ENCODE measurements at places on chromosomes 12 and 14. TPM values are rescaled to one million over a fixed set of nuclear protein-coding genes. Genes with fewer than 3 reads are reported as not detected.

DNA sequence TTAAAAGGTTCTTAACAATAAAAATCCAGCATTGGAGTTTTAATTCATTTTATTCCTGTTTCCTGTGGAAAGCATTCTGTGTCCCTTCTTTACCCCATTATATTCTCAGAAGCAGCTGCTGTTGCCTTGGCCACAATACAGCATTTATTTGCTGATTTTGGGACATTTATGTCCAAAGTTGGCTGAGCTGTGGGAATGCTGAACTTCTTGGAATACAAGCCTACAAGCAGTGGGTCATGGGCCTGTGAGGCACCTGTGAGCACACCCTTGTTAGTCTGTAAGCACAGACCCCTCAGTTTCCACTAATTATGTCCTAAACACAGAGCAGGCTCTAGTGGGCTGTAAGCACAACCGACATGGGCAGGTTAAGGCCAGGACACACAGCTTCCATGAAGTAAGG lies 122.2 kb upstream of the IGF1 start:
- H3K4me1 ChIP-seq, result no peaks in the 10 kb centered on the region
- DNase-seq, result no peak
- no peaks in the 10 kb centered on the region for H3K36me3 ChIP-seq
- H3K27ac ChIP-seq, result no peak overlapping the region
- H3K27me3 ChIP-seq, result no peaks in the 10 kb centered on the region
- no peak overlapping the region for H3K4me3 ChIP-seq

- H3K4me3 ChIP-seq, result no peak overlapping the region
- H3K27me3 ChIP-seq, result no peaks in the 10 kb centered on the region
- DNase-seq, result no peak
Observed at GRCh38 chr12:128711486-128711885, 112.3 kb downstream of the SLC15A4 start.

DNA sequence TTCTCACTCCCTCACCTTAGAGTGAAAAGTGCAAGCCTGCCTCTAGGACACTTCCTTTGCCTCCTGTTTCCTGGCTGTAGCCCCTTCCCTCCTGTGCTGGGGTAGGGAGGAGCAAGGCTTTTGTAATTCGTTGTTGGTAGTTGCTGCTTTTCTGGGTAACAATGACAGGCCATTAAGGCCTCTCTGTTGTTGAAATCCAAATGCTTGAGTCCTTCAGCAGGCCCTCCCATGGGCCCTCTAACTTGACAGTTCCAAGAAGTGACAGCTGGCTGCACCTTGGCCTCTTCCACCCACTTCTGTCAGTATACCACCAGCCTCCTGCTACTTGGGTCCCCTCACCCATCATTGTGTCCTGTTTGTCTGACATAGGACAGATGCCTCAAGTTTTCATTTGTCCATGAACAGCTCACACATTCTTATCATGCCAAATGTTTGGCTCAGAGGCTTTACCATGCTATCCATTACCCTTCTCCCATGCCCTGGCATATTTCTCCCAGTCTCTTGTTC lies 103.7 kb upstream of the PDE3A start:
- H3K27me3 ChIP-seq, result no peaks in the 10 kb centered on the region
- DNase-seq, result no peak
- H3K27ac ChIP-seq, result no peak overlapping the region
- H3K4me1 ChIP-seq, result no peaks in the 10 kb centered on the region
- H3K4me3 ChIP-seq, result no peak overlapping the region

- no peaks in the 10 kb centered on the region for H3K27me3 ChIP-seq
- H3K36me3 ChIP-seq, result no peaks in the 10 kb centered on the region
- peaks cover 2% of the 10 kb centered on the region for H3K4me1 ChIP-seq
Observed at GRCh38 chr14:60637479-60638315, 11.6 kb downstream of the SIX1 start.

DNA sequence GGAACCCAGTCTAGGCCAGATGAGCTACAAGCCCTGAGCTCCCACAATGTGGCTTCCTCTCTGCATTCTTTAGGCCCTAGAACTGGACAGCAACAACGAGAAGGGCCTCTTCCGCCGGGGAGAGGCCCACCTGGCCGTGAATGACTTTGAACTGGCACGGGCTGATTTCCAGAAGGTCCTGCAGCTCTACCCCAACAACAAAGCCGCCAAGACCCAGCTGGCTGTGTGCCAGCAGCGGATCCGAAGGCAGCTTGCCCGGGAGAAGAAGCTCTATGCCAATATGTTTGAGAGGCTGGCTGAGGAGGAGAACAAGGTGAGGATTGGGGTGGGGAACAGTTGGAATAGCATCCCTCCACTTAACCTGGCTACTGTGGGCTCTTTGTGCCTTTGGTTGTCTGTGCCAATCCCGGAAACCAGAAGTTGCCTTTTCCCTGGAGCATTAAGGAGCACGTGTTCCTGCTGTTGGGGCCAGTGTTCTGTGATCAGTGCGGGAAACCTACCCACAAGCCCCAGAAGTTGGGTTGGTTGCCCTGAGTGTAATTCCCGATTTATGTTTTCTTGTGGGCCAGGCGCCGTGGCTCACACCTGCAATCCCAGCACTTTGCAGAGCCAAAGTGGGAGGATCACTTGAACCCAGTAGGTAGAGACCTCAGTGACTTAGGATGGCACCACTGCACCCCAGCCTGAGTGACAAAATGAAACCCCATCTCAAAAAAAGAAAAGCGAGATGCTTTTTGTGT lies 6.4 kb downstream of the FKBP4 start:
- peaks cover 8% of the 10 kb centered on the region for H3K36me3 ChIP-seq
- no peaks in the 10 kb centered on the region for H3K27me3 ChIP-seq
- no peak overlapping the region for H3K4me3 ChIP-seq
- DNase-seq, result no peak

- H3K27me3 ChIP-seq, result no peaks in the 10 kb centered on the region
- no peaks in the 10 kb centered on the region for H3K36me3 ChIP-seq
- no peak for DNase-seq
- no peak overlapping the region for H3K27ac ChIP-seq
Observed at GRCh38 chr12:57810450-57810849, 8.1 kb downstream of the AVIL start.

DNA sequence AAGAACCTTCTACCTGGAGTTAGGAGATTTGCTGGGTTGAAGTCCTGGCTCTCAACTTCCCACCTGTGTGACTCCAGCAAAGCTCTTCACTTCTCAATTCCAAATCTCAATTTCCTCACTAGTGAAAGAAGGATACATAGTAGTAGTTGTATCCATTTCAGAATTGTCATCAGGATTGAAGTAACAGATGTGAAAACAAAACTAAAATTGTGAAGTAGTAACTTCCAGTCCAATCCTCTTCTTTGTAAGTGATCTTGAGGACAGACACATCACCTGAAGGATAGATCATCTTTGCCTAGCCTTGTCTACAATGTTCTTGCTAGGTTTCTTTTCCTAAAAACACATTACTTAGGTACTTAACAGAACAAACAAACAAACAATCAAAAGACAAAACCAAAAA lies 1.2 kb upstream of the LRRK2 start:
- H3K4me3 ChIP-seq, result no peak overlapping the region
- peak overlapping the region; percentile 89 for H3K27ac ChIP-seq
- no peak for DNase-seq
- no peaks in the 10 kb centered on the region for H3K36me3 ChIP-seq
- no peaks in the 10 kb centered on the region for H3K27me3 ChIP-seq
- no peaks in the 10 kb centered on the region for H3K4me1 ChIP-seq

GRCh38 chr12:67070307-67070600 lies 198.9 kb upstream of the CAND1 start:
- H3K27me3 ChIP-seq, result no peaks in the 10 kb centered on the region
- no peaks in the 10 kb centered on the region for H3K36me3 ChIP-seq
- H3K4me1 ChIP-seq, result peaks cover 7% of the 10 kb centered on the region
- H3K27ac ChIP-seq, result no peak overlapping the region
- H3K4me3 ChIP-seq, result no peak overlapping the region

GRCh38 chr14:100873096-100873482 lies 30.4 kb downstream of the RTL1 start:
- no peak overlapping the region for H3K4me3 ChIP-seq
- no peak overlapping the region for H3K27ac ChIP-seq
- no peaks in the 10 kb centered on the region for H3K4me1 ChIP-seq

Gene SLC5A8
- 5.6 TPM for total RNA-seq

Gene KITLG
- 21.0 TPM for total RNA-seq

Gene SMIM41
- 7.5 TPM for total RNA-seq

Gene OR11H6
- total RNA-seq, result not detected
